ENCODE measurements at places on chromosomes 6 and 20. TPM values are rescaled to one million over a fixed set of nuclear protein-coding genes. Genes with fewer than 3 reads are reported as not detected.
A peak's percentile ranks its signal among the peaks of the same experiment; 100 is the strongest.

The CLPSL2 gene
- polyA plus RNA-seq, result not detected

The GDAP1L1 gene
- polyA plus RNA-seq, result 1.1 TPM

The CDK5RAP1 gene
- 38.7 TPM for polyA plus RNA-seq

The RHAG gene
- not detected for polyA plus RNA-seq

The SNX14 gene
- 11.2 TPM for polyA plus RNA-seq

DNA sequence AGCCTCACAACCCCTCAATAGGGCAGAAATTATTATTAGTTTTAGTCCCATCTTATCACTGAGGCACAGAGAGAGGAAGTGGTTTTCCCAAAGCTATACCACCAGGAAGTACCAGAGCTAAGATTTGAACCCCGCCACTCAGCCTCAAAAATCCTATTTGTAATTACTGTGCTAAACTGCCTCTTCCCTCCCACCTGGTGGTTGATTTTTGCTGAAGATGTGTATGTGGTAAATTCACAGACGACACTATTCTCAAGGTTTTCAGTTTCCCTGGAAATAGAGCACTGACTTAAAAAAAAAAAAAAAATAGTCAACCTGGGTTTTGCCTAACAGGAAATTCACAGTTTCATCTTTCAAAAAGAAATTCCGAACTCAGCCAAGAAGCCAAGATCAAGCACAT lies 57.9 kb downstream of the TSHZ2 start:
- H3K4me3 ChIP-seq, result no peak overlapping the region
- H3K4me1 ChIP-seq, result no peaks in the 10 kb centered on the region
- no peaks in the 10 kb centered on the region for H3K27me3 ChIP-seq
- DNase-seq, result no peak
- no peaks in the 10 kb centered on the region for H3K36me3 ChIP-seq
- no peak overlapping the region for H3K27ac ChIP-seq

DNA sequence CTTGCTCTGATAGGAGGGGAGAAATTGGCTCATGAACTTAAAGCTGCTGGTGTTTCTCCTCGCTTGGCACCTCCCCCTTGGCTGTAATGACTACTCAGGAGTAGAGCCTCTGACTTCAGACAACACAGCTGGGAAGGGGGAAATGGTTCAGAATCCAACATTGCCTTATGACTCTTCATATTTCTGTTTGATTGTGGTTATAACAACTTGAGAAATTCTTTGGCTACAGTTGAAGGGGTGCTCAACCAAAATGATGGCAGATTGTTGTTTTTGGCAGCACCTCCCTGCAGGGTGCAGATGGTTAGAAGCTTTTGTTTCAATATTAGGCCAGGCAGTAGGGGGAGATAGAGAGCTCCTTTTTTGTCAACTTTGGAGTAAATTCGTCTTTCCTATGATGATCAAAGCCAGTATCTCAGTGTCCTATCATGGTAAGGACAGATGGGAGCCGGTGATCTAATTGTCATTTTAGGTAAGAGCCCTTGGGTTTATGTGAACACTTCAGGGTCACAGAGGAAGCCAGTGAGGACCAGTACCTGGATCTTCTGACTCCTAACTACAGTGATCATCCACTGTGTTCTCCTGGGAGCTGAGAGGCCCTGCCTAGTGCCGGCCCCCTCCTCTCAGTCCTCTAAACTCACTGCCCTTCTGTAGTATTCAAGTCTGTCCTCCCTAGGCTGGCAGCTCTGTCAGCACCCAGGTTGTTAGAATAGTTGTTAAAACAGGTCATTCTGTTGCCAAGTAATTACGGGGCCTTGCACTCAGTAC lies 39.9 kb downstream of the RPRD1B start:
- no peaks in the 10 kb centered on the region for H3K27me3 ChIP-seq
- H3K27ac ChIP-seq, result peak overlapping the region; percentile 82

GRCh38 chr6:136038531-136038930 lies 187.0 kb downstream of the PDE7B start:
- no peak for DNase-seq
- peaks cover 56% of the 10 kb centered on the region for H3K4me1 ChIP-seq
- H3K27ac ChIP-seq, result peak overlapping the region; percentile 16
- no peaks in the 10 kb centered on the region for H3K27me3 ChIP-seq

GRCh38 chr6:46062991-46063390 lies 47.3 kb upstream of the CLIC5 start:
- H3K27ac ChIP-seq, result no peak overlapping the region
- no peak for DNase-seq
- H3K4me1 ChIP-seq, result no peaks in the 10 kb centered on the region
- no peaks in the 10 kb centered on the region for H3K36me3 ChIP-seq
- H3K4me3 ChIP-seq, result no peak overlapping the region
- peaks cover 9% of the 10 kb centered on the region for H3K27me3 ChIP-seq

GRCh38 chr6:168206186-168206585 lies 113.4 kb downstream of the DACT2 start:
- no peak overlapping the region for H3K4me3 ChIP-seq
- no peaks in the 10 kb centered on the region for H3K36me3 ChIP-seq
- H3K4me1 ChIP-seq, result no peaks in the 10 kb centered on the region

- no peak overlapping the region for H3K4me3 ChIP-seq
- no peak overlapping the region for H3K27ac ChIP-seq
- no peaks in the 10 kb centered on the region for H3K36me3 ChIP-seq
- DNase-seq, result peak; percentile 23
Observed at GRCh38 chr6:126145351-126145750, 159.0 kb downstream of the TRMT11 start.

GRCh38 chr6:166112580-166112979 lies 55.1 kb downstream of the TBXT start:
- H3K36me3 ChIP-seq, result no peaks in the 10 kb centered on the region
- H3K4me1 ChIP-seq, result no peaks in the 10 kb centered on the region
- H3K27me3 ChIP-seq, result no peaks in the 10 kb centered on the region
- no peak overlapping the region for H3K4me3 ChIP-seq

DNA sequence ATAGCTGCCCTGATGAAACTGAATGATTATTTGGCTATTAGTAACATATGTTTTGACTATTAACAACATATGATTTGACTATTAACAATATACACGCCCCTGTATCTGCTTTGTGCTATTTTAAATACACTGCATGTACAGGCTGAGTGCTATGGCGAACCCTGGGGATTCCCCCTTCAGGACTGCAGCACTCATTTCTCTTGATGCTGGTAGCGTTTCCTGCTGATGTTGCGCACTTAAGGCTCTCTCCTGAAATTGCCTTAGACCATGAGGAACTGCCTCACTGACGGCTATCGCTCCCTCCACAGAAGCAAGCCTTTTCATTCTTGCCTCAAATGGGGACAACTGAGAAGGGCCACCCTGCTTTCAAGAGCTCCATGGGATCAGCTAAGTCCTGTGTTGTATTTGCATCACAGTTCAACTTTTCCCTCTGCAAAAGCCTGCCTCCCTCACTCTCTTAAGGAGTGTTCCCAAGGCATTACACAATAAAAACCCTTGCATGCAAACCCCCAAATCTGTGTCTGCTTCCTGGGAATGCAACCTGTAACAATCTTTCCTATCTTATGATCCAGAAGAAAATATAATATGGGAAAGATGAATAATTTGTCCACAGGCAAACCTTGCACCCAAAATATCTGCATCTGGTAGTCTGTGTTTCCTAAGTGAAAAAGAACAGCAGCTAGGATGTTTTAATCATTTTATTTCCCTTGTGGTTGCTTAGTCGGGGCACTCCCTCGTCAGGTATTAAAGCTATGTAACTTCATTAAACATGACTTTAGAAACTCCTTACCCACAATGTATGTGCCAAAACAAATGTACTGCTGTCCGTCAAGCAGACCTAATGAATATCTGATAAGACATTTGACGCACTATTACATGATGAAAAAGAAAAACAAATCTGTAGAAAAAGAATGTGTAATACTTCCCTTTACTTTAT lies 456.4 kb downstream of the COL12A1 start:
- H3K27ac ChIP-seq, result peak overlapping the region; percentile 54
- no peaks in the 10 kb centered on the region for H3K4me1 ChIP-seq
- no peaks in the 10 kb centered on the region for H3K27me3 ChIP-seq
- H3K36me3 ChIP-seq, result no peaks in the 10 kb centered on the region
- DNase-seq, result peak; percentile 45
- H3K4me3 ChIP-seq, result no peak overlapping the region

DNA sequence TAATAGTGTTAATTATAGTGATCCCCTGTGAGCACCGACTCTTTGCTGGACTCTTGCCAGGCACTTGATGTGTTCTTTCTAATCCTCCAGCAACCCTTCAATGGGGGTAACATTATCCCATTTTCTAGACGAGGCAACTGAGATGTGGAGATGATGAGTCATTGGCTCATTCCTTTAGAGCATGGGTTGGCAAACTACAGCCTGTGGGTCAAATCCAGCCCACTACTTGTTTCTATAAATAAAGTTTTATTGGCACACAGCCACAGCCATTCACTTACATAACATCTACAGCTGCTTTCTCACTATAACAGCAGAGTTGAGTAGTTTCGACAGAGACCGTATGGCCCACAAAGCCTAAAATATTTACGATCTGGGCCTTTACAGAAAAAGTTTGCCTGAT lies 249.5 kb upstream of the KCNG1 start:
- H3K27me3 ChIP-seq, result peaks cover 15% of the 10 kb centered on the region
- no peak for DNase-seq
- H3K27ac ChIP-seq, result no peak overlapping the region
- no peak overlapping the region for H3K4me3 ChIP-seq
- H3K4me1 ChIP-seq, result no peaks in the 10 kb centered on the region

- H3K27me3 ChIP-seq, result no peaks in the 10 kb centered on the region
- no peak overlapping the region for H3K27ac ChIP-seq
- DNase-seq, result no peak
- H3K4me1 ChIP-seq, result peaks cover 17% of the 10 kb centered on the region
- no peaks in the 10 kb centered on the region for H3K36me3 ChIP-seq
- H3K4me3 ChIP-seq, result no peak overlapping the region
Observed at GRCh38 chr6:148934539-148934938, 187.7 kb downstream of the UST start.

- H3K27ac ChIP-seq, result no peak overlapping the region
- no peak overlapping the region for H3K4me3 ChIP-seq
- no peaks in the 10 kb centered on the region for H3K4me1 ChIP-seq
- H3K27me3 ChIP-seq, result no peaks in the 10 kb centered on the region
Observed at GRCh38 chr6:146864300-146864699, 265.5 kb downstream of the ADGB start.

DNA sequence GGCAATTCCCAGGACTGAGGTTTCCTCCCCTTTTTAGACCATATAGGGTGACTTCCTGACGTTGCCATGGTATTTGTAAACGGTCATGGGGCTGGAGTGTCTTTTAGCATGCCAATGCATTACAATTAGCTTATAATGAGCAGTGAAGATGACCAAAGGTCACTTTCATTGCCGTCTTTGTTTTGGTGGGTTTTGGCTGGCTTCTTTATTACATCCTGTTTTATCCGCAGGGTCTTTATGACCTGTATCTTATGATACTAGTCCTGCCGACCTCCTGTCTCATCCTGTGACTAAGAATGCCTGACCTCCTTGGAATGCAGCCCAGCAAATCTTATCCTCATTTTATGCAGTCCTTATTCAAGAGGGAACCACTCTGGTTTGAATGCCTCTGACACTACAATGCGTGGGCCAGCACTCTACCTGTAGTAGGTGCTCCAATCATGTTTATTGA lies 190.1 kb downstream of the KCNQ5 start:
- H3K4me1 ChIP-seq, result no peaks in the 10 kb centered on the region
- H3K27me3 ChIP-seq, result no peaks in the 10 kb centered on the region
- H3K36me3 ChIP-seq, result no peaks in the 10 kb centered on the region
- H3K4me3 ChIP-seq, result no peak overlapping the region

DNA sequence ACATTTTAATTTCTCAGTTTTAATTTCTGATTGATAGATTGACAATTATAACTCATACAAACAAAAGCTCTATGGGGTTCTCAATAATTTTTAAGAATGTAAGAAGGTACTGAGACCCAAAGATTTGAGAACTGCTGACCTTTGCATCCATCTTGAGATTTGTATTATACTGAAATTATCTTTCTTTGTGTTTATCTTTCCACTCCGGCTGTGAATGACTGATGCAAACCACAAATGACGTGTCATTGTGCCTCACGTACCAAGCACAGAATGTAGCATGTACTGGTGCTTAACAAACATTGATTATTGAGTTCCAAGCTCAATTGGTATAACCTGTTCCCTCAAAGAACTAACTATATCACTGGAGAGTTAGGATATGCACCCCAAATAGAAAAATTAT lies 152.1 kb upstream of the SMLR1 start:
- peaks cover 15% of the 10 kb centered on the region for H3K4me1 ChIP-seq
- no peaks in the 10 kb centered on the region for H3K27me3 ChIP-seq
- no peak overlapping the region for H3K27ac ChIP-seq
- no peak overlapping the region for H3K4me3 ChIP-seq
- DNase-seq, result peak; percentile 36
- H3K36me3 ChIP-seq, result no peaks in the 10 kb centered on the region

GRCh38 chr6:131038597-131039344 lies 24.3 kb downstream of the EPB41L2 start:
- no peaks in the 10 kb centered on the region for H3K27me3 ChIP-seq
- H3K27ac ChIP-seq, result peak overlapping the region; percentile 23
- no peak overlapping the region for H3K4me3 ChIP-seq
- H3K4me1 ChIP-seq, result no peaks in the 10 kb centered on the region
- DNase-seq, result no peak
- H3K36me3 ChIP-seq, result no peaks in the 10 kb centered on the region

DNA sequence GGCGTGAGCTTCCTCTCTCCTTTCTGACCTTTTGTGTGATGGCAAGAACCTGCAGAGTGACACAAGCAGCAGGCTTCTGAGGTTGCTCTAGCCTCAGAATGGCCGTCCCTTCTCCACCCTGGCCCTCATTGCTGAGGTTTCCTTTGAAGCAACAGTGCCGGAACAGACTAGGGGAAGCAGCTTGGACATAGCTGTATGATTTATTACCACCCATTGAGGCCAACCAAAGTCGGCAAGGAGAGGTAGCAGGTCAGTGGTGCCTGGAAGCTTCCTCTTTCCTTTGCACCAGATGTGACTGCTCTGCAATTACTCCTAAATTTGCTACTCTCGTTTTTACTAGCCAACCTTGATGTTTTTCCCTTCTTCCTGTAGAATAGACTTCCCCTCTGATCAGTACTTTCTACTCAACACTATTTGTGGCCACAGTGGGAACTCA lies 31.4 kb downstream of the PTPN1 start:
- H3K4me3 ChIP-seq, result no peak overlapping the region
- H3K36me3 ChIP-seq, result no peaks in the 10 kb centered on the region
- DNase-seq, result no peak
- H3K27me3 ChIP-seq, result no peaks in the 10 kb centered on the region

GRCh38 chr6:106122306-106122918 lies 36.3 kb downstream of the PRDM1 start:
- no peak overlapping the region for H3K27ac ChIP-seq
- H3K36me3 ChIP-seq, result no peaks in the 10 kb centered on the region
- no peaks in the 10 kb centered on the region for H3K27me3 ChIP-seq

DNA sequence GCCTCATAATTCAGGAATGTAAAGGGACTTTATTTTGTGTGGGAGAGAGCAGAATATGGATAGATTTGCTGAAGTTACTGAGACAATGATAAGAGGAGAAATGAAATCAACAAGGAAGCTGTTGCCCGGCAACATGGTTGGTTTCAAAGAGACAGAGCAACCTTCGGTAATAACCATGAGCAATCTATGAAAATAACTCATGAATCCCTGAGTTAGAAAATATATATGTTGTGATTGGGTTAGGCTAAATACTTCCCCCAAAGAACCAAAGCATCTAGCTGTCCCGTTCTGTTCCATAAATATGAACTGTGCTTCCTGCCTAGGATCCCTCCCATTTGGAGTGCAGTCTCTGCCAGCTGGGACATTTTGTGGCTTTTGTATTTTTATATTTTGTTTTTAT lies 23.1 kb downstream of the SERPINB1 start:
- no peaks in the 10 kb centered on the region for H3K27me3 ChIP-seq
- peaks cover 18% of the 10 kb centered on the region for H3K4me1 ChIP-seq
- no peak for DNase-seq
- H3K36me3 ChIP-seq, result no peaks in the 10 kb centered on the region

GRCh38 chr20:33306228-33306627 lies 23.2 kb downstream of the BPIFB1 start:
- H3K4me1 ChIP-seq, result no peaks in the 10 kb centered on the region
- H3K27ac ChIP-seq, result no peak overlapping the region
- no peak for DNase-seq
- no peak overlapping the region for H3K4me3 ChIP-seq
- H3K36me3 ChIP-seq, result no peaks in the 10 kb centered on the region

Measured in stomach (tissue), 19 donors.